CD4-positive, alpha-beta T cell treated with Interleukin-17A for 1 hour (primary cell): ENCODE measurements at places on chromosomes 1 and 21.

GRCh38 chr1:244918421-244919319, 54.3 kb upstream of the HNRNPU start:
- peak; percentile 74 for DNase-seq

GRCh38 chr1:10514490-10515235, 39.9 kb downstream of the PEX14 start:
- peak; percentile 61 for DNase-seq

DNA sequence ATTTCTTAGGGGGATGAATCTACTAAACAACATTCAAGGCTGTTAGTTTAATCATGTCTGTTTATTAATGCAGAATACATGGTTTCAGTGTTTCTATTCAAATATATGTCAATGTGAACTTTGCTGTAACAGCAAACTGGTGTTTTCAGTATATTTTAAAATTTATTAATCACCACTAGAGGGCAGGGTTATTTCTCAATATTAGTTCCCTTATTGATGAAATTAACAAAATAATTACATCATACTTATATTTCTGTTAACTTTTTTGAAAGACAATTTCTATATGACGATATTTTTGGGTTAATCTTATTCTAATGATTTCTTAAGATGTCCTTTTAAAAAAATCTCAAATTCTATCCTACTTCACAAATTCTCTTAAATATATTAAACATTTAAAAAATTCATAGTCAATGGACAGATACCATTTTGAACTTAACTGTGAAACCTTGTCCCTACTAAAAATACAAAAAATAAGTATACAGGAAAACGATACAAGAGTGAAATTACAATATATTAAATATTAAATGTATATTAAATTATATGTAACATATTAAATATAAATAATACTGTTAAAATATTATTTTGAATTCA, 1034.1 kb upstream of the PRMT6 start:
- no peak for DNase-seq

DNA sequence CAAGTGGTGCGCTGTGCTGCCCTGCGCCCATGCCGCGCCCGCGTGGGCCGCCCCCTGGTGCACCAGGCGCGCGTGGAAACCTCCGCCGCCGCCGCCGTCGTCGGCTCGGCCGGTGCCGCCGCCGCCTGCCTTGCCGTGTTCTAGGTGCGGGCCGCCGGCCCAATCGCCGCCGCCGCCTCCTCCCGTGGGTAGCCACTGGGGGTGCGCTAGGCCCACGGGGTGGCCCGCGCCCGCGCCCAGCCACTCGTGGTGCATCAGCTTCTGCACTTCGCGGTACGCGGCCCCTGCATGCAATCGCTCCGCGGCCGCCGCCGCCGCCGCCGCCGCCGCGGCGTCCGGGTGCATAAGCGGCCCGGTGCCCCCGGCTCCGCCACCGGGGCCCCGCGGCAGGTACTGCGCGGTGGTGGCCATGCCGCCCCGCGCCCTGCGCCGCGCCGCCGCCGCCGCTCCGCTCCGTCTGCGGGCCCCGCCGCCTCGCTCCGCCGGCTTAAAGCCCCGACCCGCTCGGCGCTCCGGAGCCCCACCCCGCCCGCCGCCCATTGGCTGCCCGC, at the start of gene POU3F1:
POU3F1 (minus strand) TSS at position 461 of the 551 bp plus-strand sequence; CDS start at position 411, 50 bp downstream.
- no peak for DNase-seq

DNA sequence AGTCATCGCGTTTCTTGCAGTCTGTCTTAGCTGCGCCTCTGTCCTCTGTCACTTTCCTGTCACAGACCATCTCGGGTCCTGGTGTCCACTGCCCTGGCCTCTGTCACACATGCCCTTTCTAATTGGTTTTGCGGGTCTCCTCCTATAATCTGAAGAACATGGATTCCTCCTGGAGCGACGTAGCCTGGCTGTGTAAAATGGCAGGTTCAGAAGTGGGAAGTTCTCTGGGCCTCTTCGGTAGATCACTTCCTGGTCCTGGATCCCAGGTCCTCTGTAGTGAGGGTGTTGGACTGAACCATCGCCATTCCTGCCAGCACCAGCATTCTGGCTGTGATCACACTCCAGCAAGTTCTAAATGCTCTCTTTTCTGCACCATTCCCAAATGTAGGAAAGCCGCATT, 857 bp downstream of the FAM3B start:
- DNase-seq: no peak
